ENCODE measurements at places on chromosomes 11 and 22.
A peak's percentile ranks its signal among the peaks of the same experiment; 100 is the strongest.

GRCh38 chr11:125141686-125142535, 22.6 kb upstream of the PKNOX2 start:
- peak; percentile 74 for DNase-seq

DNA sequence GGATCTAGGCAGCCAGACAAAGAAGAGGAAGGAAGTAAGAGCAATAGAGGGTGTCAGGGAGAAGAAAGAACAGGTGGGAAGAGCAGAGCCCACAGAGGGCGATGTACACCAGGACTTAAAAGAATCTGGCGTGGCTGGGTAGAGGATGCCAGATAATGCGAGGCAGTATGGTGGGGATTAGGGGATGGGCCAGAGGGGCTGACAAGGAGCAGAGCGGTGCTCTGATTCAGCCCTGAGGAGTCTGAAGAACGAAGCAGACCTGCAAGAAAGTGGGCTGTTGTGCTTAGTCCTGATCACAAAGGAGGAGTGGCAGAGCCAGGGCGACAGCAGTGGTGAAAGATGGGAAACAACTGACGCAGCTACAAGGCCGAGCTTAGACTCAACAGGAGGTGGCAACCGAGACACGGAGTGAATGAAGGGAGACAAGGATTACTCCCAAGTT, 163.7 kb downstream of the LARGE1 start:
- DNase-seq = no peak

- no peak for DNase-seq
Measured at GRCh38 chr22:34587357-34588356, 478.3 kb upstream of the ISX start.

DNA sequence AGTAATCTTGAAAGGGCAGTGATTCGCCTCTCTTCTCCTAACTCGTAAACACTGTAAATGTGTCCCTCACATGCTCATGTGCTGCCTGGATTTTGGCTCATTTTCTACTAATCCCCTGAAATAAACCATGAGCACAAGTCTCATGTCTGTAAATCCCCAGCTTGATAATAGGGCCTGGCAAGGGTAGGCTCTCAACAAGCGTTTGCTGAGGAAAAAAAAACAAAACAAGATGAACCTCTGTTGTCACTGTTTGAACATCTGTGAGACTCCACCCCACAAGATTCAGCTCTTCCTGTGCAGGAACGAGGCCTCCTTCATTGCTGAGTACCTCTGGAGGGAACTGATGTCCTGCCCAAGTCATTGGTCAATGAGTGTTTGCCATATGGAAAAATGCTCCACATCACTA, 4.5 kb upstream of the CYB5R2 start:
- DNase-seq = no peak

- DNase-seq = no peak
Measured at GRCh38 chr11:78982473-78982872, 407.8 kb upstream of the NARS2 start.

DNA sequence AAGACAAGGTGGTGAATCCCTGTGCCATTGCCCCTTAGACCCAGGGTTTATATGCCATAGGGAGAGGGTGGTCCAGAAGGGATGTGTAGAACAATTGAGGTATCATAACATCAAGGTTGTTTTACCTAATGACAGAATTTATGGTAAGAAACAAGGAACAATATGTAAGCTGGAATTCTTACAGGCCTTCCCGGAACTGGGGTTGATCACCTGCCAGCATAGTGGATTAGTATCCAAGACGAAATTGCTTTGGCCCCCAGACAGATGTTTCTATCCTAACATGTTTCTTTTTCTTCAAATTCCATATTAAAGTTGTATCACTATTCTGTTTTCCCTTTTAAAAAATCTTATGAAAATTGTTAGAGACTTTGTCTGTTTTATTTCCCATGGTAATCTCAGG, 343.8 kb upstream of the ANO3 start:
- no peak for DNase-seq

- no peak for DNase-seq
Measured at GRCh38 chr11:132674151-132674550, 858.1 kb downstream of the OPCML start.

DNA sequence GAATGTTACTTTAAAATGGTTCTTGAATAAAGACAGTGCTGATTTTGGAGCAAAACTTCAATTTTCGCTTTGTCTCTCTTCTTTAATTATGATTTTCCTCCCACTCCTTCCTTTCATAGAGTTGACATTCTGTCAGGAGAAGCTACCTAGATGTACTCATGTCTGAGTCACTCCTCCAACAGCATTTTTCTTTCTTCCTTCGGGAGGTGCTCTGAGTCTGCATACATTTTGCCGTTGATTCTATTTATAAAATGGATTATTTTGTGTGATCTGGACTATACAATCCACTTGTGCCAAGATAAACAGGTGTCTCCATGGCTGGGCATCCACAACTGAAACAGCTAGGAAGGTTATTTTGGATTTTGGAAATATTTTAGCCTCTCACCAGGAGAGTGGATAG, 588.3 kb upstream of the ANO5 start:
- no peak for DNase-seq

DNA sequence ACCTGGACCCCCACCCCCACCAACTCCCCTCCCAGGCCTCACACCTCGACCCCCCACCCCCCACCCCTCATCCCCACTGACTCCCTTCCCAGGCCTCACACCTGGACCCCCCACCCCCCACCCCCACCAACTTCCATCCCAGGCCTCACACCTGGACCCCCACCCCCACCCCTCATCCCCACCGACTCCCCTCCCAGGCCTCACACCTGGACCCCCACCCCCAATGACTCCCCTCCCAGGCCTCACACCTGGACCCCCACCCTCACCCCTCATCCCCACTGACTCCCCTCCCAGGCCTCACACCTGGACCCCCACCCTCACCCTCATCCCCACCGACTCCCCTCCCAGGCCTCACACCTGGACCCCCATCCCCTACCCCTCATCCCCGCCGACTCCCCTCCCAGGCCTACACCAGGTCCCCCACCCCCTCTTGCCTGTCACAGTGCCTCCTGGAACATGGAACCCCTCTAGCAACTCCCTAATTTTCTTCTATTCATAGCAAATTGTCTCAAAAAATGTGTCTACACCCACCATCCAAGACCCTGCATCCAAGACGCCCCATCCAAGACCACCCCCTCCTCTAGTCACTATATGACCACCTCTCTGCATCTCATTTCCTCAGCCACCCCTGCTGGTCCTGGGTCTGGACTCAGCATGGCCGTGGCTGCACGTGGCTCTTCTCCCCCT, 36.9 kb upstream of the BRSK2 start:
- no peak for DNase-seq

DNA sequence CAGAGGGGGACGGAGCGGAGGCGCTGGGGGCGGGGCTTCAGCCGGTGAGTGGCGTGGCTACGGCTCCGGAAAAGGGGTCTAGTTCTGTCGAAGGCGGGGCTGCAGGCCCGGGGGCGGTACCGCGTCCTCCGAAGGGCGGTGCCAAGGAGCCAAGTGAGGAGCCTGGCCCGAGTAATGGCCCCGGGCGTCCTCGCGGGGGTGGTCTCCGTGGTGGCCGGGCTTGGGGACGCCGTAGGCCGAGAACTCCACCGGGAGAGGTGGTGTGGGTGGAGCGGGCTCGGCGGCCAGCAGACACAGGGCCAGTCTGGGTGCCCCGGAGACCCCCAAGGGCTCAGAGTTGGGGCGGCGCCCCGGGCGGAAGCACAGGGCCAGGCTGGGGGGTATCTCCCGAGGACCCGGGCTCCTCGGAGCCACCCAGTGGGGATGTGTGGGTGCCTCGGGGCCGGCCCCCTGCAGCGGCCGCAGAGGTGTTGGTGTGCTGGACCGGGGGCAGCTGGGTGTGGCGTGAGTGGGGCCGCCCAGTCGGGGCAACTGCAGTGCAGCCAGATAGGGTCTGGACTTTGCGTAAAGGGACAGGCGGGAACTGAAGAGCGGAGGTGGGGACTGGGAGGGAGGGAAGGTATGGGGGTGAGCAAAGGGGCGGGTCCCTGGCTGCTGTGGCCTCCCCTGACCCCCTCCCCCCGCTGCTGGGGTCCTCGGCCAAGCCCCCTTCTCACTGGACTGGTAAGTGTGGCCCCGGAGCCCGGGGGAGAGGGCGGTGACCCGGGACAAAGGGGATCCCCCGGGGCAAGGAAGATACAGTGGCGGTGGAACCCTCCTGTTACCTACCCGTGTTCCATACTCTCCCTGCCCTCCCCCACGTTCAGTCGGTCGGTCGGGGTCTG, 838 bp downstream of the FKBP2 start:
- no peak for DNase-seq

- DNase-seq = no peak
Measured at GRCh38 chr11:103525069-103525468, 415.8 kb downstream of the DYNC2H1 start.

DNA sequence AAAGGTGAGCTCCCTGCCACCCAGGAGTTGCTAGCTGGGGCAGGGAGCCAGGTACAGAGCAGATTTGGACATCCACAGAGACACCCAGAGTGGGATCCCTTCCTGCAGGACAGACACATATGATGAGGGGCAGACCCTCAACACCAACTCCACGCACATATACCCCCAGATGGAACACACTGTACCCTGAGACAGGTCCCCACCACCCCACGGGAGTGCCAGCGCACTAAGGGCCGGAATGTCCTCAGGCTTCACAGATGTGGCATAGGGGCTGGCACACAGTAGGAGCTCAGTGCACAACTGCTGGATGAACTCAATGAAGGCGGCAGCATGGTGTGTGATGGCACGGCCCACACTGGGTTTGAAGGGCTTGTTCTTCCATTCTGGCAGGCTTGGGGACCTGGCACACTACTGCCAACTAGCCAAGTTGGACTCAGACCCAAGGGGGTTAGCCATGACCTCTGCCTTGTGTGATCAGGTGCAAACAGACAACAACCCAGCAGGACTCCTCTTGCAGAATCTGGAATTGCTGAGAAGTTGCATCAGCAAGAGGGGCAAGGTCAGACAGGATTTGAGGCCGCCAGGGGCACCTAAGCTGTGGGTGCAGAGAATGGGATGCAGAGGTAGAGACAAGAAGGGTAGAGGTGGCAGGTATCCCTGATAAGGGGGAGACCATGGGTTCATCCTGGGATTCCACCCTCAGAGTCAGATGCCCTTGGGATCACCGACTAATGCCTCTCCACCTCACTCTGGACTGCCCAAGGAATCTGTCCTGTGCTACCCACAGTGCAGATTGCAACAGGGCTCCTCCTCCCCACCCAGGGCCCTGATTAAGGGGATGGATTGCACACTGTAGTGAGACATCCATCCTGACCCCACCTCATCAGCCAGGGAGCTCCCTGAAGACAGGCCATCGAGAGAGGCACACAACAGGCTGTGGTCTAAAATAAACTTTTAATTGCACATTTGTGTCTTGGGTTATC, 2.4 kb downstream of the C22orf15 start:
- no peak for DNase-seq

DNA sequence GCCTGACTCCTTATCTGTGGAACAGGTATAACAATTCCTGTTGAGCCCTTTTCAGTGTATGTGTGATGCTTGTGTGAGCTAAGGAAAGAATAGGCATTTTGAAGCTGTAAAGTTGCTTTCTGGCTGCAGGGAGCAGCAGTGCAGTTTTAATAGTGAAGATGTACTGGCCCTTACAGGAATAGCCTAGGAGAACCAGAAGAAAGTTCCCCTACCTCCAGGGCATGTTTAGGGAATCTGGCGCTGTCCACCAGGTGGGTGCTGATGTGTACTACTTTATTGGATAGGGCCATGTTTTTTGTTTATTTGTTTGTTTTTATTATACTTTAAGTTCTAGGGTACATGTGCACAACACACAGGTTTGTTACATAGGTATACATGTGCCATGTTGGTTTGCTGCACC, 11.5 kb downstream of the BMAL1 start:
- DNase-seq = no peak

DNA sequence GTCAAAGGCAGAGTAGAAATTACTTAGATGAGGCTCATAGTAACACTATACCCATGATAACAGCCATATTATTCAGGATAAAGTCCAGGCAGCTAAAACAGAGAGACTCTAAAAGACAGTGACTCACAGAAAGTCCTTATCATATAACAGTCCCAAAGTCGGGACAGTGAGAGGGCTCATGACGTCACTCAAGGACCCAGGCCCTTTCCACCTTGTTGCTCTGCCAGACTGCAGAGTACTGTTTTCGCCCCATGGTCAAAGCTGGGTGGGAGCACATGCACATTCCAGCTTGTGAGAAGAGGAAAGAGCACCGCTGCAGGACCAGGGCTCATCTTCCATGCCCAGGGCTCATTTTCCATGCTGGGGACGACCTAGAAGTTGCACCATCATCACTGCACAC, 29.4 kb upstream of the NUP50 start:
- DNase-seq = no peak

- peak; percentile 5 for DNase-seq
Measured at GRCh38 chr22:32534252-32535235, 59.9 kb downstream of the FBXO7 start.

DNA sequence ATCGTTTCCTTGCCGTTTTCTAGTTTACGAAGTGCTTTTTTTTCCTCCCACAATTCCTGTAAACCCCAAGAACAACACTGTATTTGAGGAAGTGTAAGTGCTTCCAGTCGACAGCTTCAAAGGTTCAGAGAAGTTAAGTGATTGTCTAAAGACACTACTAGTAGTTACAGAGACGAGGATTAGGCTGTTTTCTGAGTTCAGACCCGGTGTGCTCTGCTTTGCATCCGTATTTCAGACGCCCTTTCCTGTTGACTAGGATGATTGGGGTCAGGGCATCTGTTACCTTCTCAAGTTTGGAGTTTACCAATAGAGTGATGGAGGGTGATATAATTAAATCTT, 430 bp downstream of the CLP1 start:
- no peak for DNase-seq

DNA sequence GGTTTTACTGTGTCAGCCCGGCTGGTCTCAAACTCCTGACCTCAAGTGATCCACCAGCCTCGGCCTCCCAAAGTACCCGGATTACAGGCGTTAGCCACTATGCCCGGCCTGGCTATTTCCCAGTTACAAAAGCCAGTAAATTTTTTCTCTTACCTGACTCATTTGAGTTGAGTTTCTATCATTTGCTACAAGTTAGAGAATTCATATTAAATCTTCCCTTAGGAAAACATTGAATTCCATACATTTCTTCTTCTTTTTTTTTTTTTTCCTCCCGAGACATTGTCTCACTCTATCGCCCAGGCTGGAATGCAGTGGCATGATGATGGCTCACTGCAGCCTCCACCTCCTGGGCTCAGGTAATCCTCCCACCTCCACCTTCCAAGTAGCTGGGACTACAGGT, 26.0 kb downstream of the CHEK2 start:
- no peak for DNase-seq
